Left ventricle myocardium superior (tissue), 1 donor: ENCODE measurements at places on chromosomes 2 and 18.
A peak's percentile ranks its signal among the peaks of the same experiment; 100 is the strongest.

DNA sequence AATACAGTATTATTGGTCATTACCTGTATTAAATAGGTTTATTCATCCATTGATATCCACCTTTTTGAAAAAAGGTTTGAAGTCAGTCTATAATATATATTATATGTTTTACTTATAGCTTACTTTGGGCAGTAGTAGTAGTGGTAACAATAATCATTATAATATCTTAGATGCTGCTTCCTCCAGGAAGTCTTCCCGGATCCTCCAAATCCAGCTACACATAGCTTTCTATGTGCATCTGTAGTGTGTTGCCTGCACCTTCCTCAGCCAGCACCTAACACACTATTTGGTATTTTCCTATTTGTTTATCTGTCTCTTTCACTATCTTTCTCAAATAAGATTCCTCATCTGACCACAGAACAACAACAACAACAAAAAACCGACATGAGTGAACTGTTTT, 81.0 kb downstream of the PRKCE start:
- DNase-seq: no peak

DNA sequence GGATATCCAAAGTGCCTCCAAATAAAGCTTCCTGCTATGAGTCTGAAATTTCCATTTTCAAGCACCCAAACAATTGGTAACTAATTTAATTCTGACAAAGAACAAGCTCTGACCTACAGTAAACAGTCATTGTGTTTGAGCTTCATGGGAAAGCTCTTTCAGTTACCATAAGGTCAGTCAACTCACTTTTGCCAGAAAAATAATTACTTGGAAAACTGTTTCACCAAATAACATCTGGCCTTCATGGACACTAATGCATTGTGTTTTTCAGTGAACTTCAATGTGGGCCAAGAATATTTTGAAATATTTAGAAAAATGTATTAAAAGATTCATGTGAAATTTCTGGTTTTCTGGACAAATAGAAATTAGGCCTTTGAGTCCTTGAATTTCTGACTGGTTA, 369.9 kb downstream of the GALR1 start:
- no peak for DNase-seq

DNA sequence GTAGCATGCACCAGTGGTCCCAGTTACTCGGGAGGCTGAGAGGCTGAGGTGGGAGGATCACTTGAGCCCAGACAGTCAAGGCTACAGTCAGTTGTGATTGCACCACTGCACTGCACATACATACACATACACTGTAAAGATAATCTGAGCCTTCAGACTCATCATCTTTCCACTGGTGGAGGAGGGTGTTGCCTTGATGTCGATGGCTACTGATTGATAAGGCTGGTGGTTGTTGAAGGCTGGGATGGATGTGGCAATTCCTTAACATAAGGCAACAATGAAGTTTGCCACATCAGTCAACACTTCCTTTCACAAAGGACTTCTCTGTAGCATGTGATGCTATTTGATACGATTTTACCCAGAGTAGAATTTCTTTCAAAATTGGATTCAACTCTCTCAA, 118.8 kb downstream of the IKZF2 start:
- DNase-seq: no peak

GRCh38 chr2:113085542-113085941, 17.8 kb downstream of the IL1F10 start:
- no peak for DNase-seq

GRCh38 chr2:43894743-43895142, 56.0 kb downstream of the ABCG8 start:
- no peak for DNase-seq

DNA sequence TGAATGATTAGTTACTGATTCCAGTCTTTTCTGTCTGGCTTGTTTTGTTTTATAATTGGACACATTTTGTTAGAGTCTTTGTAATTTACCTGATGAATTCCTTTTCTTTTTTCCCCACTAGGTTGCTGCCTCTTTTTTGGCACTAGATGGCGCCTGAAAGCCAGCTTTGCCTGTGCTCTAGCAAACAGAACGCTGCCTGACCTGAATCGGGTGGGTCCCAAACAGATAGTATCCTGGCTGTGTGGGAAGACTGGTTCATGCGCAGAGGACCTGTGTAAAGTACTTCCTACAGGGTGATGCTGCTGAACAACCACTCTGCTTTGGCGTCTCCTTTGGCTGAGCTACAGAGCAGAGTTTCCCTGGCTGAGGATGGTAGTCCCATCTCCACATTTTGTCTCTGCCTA, 288.2 kb downstream of the IKZF2 start:
- no peak for DNase-seq

GRCh38 chr2:231318436-231318835, 77.1 kb upstream of the B3GNT7 start:
- DNase-seq: peak; percentile 78

GRCh38 chr2:127563458-127564428, 28.3 kb downstream of the MYO7B start:
- DNase-seq: no peak

GRCh38 chr2:60324536-60324935, 228.9 kb downstream of the BCL11A start:
- no peak for DNase-seq

- DNase-seq: no peak
Measured at GRCh38 chr18:58844871-58845270, 19.8 kb upstream of the ZNF532 start.

GRCh38 chr2:152950126-152950525, 231.7 kb downstream of the ARL6IP6 start:
- no peak for DNase-seq

DNA sequence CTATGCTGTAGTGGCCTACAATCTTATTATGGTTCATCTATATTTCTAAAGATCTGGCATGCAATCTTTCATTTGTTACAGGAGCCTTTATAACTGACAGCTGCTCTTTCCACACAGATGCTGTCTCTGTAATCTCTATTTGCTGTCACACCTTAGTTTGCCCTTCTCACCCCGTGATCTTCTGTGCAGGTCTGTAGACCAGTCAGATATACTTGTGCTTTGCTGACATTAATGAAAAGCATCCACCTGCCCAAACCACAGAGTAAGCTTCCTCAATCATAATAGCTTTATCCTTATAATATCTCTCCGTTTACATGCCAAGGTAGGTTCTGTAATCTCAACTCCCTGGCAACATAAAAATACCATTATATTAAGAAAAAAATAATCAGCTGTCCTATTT, 122.4 kb downstream of the GRB14 start:
- no peak for DNase-seq

- no peak for DNase-seq
Measured at GRCh38 chr18:76977684-76978232, 154.8 kb downstream of the MBP start.

DNA sequence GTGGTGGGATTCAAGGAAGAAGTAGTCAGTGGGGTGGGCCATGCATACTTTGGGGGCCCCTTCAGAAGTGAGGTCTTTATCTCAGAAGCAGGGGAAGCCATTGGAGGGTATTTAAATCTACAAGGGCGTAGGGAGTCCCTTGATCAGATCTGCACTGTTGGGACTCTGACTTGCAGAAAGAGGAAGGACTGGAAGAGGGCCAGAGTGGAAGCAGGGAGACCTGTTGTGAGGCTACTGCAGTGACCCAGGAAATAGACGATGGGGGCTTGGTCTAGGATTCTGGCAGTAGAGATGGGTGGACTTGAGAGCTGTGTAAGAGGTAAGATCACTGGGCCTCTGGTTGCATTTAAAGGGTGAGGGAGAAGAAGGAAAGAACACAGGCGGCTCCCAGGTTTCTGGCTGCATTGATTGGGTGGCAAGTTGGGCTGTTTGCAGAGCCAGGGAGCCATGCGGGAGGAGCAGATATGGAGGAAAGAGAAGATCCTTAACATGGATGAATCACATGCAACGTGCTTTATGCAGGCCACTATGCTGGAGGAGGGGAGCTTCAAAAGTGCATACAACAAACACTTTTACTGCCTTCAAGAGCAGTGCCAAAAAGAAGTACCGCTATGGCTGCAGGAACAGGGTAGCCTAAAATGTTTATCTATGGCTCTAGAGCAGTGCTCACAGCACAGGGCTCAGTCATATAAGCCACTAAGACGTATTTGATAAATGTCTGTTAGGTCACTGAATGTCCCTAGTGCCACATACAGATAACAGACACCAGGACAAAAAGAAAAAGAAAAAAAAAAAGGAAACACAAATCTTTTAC, 2.3 kb downstream of the SFXN5 start:
- DNase-seq: no peak

GRCh38 chr2:164457271-164457670, 164.0 kb downstream of the GRB14 start:
- DNase-seq: no peak

DNA sequence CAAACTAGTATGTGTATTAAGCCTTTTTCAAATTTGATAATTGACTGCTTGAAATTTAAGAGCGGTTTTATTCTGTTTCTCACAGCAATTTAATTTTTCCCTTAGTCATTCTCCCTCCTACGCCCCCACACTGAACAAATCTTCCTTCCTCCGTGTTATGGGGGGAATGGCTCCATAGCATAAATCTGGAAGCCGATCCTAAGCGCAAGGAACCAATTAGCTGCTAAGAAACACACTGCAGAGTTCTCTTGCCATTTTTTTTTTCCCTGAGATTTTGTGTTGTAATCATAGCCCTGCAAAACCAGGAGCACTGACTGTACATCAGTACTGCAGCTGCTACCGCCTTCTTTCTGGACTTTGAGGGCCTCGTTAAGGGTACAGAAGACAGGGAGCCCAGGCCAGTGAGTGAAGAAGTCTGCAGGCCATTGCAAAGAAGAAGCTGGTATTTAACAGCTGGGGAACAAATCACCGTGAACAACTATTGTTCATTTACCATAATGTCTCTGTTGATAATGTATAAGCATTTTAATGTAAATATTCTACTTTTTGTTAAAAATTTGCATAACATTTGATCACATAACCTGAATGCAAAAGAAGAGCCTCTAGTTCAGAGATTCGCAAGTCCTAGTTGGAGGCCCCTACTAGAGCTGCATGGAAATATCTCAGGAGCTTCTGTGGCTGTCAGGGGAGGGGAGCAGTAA, 264.0 kb downstream of the LRATD1 start:
- DNase-seq: no peak

DNA sequence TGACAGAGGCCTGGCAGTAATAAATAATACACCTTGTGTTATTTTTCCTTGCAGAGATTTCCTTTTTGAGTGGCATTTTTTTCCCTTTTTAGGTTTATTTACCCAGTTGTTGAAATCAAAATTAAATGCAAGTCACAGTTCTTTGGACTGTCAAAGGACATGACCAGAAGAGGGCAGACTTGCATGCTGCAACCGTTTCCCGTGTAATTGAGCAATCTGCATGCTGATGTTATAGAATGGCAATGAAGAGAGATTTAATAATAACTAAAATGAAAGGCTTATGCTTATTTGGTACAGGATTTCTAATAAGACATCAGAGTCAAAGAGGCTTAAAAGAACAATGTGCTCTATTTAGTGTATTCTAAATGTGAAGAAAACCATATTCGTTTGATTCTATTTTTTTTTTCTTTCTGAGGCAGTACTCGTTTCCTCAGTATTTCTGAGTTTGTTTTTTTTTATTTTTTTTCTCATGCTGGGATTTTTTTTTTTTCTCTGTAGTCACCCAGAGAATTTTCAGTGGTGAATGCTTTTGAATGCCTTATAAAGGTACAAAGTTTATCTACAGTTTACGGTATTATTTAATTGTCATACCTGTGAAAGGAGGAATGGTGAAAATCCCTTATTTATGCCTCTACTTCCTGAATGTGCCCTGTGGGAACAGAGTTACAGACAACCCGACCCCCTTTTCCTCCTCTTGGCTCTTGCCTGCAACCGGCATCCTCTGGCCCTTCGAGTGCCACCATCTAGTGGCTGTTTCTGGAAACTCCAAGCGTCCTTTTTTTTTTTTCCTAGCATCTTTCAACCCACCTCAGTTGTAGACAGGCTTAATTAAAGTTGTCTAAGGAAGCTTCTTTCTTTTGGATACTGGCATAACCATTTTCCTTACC, 368.5 kb downstream of the LRRTM1 start:
- DNase-seq: no peak

DNA sequence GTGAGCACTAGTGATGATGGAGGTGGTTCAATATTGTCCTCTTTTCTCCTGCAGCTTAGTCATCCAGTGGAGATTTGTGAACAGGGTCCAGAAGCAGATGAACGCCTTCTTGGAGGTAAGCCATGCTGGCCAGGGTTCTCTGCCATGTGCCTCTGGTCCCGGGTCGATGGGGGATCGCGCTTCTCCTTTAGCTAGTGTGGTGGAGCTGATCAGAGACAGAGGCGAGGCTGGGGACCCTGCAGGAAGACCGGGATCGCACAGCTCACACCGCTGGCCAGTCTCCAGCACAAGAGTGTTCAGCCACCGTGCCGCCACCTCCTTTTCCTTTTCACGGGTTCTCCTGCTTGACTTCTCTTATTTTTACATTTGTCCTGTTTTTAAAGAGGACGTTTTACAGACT, 243.4 kb downstream of the ALPK2 start:
- DNase-seq: no peak

- DNase-seq: no peak
Measured at GRCh38 chr2:143486976-143487375, 357.8 kb downstream of the ARHGAP15 start.

GRCh38 chr2:177535958-177536504, 143.5 kb downstream of the AGPS start:
- DNase-seq: no peak

- DNase-seq: no peak
Measured at GRCh38 chr2:225381609-225382008, 17.9 kb upstream of the NYAP2 start.

GRCh38 chr2:80113399-80113798, 191.2 kb downstream of the LRRTM1 start:
- DNase-seq: no peak

- DNase-seq: no peak
Measured at GRCh38 chr18:48138660-48139430, 208.4 kb upstream of the SMAD2 start.

- DNase-seq: no peak
Measured at GRCh38 chr2:10238396-10238795, 64.3 kb upstream of the HPCAL1 start.

GRCh38 chr2:233421091-233421816, 67.0 kb downstream of the DGKD start:
- no peak for DNase-seq

- DNase-seq: no peak
Measured at GRCh38 chr2:33521791-33522281, 45.4 kb downstream of the RASGRP3 start.

DNA sequence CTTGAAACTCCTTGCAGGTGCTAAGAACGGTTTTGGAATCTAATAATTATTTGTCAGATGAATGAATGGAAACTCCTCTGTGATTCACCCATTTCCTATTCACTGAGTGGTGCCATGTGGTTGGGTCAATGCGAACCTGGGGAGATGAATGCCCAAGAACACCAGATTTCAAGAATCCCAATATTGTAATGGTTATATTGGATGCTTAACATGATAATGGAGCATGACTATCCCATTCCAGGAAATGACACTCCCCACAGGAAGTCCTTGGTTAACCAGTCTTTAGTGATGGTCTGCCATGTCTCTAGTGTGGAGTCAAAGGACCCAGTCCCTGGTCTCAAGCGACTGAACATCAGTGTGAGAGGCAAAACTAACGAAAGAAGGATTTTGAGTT, 67.9 kb upstream of the ST3GAL5 start:
- no peak for DNase-seq

- DNase-seq: no peak
Measured at GRCh38 chr2:24577481-24577880, 86.4 kb downstream of the NCOA1 start.

- DNase-seq: no peak
Measured at GRCh38 chr2:48983551-48983950, 170.8 kb downstream of the FSHR start.

- DNase-seq: no peak
Measured at GRCh38 chr2:233676046-233676445, 4.3 kb downstream of the UGT1A9 start.
